ENCODE measurements at places on chromosomes 7 and 10.
A peak's percentile ranks its signal among the peaks of the same experiment; 100 is the strongest.

GRCh38 chr7:74009719-74010118 is 18.3 kb upstream of the ELN start:
- no peak for ATAC-seq

GRCh38 chr10:29826801-29827450 is 192.2 kb upstream of the SVIL start:
- ATAC-seq: no peak

GRCh38 chr7:69787736-69788431 is 189.6 kb downstream of the AUTS2 start:
- no peak for ATAC-seq

- no peak for ATAC-seq
Observed at GRCh38 chr7:96417784-96418183, 95.9 kb upstream of the SLC25A13 start.

DNA sequence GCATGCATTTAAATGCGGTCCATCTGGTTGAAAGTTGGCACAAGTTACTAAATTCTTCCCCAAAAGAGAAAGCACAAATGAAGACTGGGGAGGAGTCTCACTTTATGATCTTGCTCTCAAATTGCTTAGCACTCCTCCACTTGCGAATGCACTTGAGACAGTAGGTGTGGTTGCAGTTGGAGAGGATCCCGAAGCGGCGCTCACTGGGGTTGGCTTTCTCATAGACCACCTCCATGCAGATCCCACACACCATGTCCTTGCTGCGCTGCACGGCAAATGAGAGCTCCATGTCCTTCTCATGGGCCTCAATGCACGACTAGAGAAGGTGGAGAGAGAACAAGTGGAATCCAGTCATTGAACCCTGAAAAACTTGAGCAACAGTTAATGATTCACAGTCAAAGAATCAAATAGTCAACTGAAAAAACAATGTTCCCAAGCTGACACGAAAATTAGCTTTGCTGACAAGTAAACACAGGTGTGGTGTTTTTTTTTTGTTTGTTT is 22.7 kb downstream of the MKRN1 start:
- no peak for ATAC-seq

DNA sequence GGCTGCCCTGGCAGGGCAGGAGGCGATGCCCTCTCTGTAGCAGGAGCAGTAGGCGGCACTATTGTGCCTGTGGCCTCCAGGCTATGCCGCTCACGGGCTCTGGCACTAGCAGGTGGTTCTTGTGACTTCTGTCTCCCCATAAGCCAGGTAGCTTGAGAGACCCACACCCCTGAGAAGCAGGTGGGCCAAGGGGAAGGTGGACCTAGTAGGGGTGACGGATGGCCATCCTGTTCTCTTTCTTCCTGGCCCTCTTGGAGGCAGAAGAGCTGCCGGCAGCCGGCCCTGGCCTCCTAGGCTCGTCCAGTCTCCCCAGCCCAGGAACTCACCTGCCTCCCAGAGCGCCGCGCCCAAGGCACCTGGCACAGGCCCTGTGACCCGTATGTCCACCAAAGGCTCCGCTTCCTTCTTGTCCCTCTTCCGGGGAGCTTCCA is 15.4 kb downstream of the MMRN2 start:
- ATAC-seq: no peak

GRCh38 chr10:15141136-15142054 is 27.1 kb downstream of the NMT2 start:
- ATAC-seq: peak; percentile 99

- no peak for ATAC-seq
Observed at GRCh38 chr7:144653449-144653848, 182.4 kb downstream of the TPK1 start.

DNA sequence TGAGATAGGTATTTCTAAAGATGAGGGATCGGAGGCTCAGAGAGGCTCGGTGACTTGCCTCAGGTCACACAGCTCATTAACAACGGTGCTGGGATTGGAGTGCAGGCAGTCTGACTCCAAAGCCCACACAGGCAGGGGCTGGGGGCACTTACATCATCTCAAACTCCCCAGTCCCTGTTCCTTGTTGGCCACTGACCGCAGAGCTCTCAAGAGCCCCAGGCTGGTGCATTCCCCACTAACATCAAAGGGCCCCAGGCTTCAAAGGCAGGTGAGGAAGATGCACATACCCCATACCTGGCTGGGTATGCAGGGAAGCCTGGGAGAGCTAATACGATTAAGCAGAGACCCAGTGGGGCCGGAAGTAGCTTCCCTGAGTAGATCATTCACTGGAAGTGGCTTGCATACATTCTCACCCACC is 13.7 kb upstream of the NODAL start:
- ATAC-seq: no peak

GRCh38 chr7:148911626-148912025 is 27.5 kb upstream of the EZH2 start:
- ATAC-seq: no peak

GRCh38 chr7:107113866-107114265 is 54.9 kb upstream of the HBP1 start:
- ATAC-seq: no peak

GRCh38 chr10:7045891-7046599 is 364.8 kb downstream of the SFMBT2 start:
- ATAC-seq: peak; percentile 90

DNA sequence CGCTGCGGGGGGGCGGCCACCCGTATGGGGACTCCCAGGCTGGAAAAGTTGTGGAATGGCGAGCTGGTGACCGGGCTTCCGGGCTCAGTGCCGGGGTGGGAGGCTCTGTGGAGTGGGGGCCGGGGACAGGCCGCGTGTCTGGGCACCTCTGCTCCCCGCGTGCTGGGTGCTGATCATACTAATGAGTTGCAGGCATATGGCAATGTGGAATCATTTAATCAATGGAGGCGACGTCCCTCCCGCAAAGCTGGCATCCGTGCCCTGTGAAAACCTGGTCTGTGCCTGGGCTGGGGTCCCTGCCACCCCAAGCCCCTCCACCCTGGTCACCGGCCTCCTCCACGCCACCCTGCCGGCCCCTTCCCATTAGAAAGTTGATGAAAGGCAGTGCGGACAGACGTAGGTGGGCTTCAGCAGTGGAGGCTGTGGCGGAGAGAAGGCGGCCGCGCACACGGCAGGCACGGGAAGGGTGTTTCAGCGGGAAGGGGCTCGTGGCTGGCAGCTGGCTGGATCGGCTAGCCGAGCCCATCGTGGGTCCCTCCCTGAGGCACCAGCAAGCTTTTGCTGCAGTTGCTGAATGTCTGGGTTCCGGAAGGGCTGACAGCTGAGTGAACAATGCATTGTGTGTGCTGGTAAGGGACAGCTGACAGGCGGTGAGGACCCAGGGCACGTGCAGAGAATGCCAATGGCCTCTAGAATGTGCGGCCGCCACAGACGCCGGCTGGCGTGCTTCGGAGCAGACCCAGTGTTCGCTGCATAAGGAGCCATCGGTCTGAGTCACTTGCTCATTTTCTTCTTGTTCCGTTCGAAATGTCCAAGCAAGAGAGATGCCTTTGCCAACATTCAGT is 1.5 kb downstream of the ADGRA1 start:
- ATAC-seq: no peak

DNA sequence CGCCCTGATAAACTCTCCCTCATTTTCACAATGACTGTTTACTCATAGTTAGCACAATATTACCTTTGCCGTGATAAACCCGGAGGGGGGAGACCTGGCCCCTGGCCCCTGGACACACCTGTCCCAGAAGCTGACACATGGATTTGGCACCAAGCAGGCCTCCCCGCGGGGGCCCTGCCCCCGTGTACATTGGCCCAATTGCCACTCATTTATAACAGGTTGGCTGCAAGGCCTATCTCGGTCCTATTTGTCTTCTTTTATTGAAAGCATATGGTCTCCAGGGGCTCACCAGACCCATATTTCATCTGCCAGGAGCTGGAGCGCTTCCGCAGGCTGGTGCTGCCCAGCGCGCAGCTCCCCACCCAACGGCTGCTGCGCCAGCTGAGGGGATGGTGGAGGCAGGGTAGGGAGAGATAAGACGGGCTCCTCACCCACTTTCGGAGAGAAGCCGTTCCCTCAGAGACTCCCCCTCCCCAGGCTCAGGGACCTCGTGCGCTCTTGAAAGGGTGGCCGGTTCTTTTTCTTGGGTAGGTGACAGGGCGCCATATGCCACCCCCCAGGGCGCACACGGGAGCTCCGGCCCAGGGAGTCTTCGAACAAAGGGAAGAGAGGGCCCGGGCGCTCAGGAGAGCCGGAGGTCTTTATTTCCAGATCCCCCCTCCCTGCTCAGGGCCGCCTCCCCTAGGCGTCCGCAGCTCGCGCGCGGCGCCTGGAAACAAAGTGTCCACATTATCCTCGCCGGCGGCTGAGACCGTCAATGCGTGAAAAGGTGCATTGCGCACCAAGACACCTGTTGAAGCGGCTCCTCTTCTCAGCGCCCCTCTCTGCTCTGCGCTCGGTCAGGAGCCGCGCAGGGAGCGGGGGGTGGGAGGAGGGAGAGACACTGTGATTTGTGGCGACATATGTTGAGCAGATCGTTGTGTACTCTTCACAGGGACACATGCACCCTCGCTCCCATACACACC is 4.3 kb upstream of the NEUROG3 start:
- no peak for ATAC-seq

GRCh38 chr7:157271315-157271990 is 65.4 kb upstream of the DNAJB6 start:
- ATAC-seq: no peak

DNA sequence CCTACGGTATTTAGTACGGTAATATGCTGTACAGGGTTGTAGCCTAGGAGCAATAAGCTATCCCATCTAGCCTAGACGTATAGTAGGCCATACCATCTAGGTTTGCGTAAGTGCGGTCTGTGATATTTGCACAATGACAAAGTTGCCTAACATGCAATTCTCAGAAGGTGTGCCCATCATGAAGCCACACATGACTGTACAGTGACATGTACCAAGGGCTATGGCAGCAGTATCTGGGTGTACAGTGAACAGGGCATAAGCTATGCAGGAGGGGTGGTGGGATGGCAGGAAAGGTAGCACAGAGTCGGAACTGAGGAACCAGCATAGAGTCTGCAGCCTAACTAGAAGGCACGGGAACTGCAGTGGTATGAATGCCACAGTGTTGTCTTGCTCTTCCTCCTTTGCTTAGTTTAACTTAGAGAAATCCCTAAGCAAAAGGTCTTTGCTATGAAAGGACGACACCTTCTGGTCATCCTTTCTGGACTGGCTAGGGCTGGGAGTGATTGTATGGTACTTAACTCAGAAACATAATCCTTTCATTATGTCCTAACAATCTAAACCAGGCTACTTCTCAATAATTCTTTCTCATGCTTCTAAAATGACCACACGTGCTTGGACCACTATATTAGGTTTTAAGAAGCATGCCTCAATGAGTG is 93.5 kb downstream of the DYNC1I1 start:
- ATAC-seq: no peak

DNA sequence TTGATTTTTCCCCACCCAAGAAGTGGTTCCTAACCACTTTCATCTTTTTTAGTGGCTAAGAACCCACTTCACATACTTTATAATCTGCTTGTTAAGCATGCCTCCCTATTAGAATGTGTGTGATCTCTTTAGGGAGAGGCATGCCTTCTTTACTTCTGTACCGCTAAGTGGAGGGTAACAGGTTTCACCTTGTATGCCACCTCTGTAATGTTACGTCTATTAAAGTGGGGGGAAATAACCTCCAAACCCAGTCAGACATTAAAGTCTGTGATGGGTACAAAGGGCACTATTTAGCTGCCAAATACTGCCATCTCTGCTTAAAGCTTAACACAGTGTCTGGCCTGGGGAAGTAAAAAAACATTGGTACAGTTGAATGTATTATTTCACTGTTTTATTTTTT is 51.9 kb downstream of the EPC1 start:
- ATAC-seq: no peak

- ATAC-seq: no peak
Observed at GRCh38 chr10:101094121-101094879, 32.5 kb downstream of the KAZALD1 start.

GRCh38 chr10:3445648-3446047 is 273.1 kb upstream of the PITRM1 start:
- ATAC-seq: no peak

DNA sequence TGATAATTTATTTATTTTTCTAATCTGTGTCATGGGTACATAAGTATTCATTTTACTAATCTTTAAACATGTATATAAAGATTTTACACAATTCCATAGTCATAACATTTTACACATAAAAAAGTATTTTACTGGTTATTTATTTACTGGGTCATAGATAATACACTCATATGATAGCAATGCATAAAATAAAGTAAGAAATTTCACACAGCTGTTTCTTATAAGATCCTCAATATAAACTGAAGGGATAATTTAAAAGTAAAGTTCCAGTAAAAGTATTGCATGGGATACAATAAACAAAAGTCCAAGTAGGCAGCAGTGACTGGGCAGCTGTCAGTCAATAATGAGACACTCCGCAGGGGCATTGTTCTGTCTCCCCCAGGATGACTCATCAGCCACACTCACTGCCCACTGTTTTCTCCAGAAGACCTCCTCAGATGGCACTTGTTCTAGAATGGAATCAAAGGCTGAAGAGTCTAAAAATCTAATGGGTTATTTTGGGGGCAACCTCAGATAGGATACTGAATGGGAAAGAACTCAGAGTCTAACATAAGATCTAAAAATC is 32.7 kb downstream of the DPY19L1 start:
- ATAC-seq: no peak

GRCh38 chr7:44736896-44737295 is 11.8 kb upstream of the ZMIZ2 start:
- no peak for ATAC-seq

DNA sequence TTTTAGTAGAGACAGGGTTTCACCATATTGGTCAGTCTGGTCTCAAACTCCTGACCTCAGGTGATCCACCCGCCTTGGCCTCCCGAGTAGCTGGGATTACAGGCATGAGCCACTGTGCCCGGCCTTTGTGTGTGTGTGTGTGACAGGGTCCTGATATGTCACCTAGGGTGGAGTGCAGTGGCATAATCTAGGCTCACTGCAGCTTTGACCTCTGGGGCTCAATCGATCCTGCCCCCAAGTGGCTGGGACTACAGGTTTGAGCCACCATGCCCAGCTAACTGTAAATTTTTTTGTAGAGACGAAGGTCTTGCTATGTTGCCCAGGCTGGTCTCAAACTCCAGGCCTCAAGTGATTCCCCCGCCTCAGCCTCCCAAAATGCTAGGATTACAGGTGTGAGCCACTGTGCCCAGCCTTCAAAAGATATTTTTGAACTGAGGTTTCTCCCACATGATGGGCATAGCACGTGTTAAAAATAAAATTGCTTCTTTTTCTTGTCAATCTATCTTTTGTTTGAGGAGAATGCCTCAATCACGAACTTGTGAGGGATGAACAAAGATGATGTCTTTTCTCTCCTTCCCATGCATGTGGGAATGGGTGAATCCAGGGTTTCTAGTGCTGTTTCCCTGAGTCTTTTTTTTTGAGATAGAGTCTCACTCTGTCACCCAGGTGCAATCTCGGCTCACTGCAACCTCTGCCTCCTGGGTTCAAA is 30.8 kb upstream of the PSAP start:
- no peak for ATAC-seq

GRCh38 chr10:83701799-83702198 is 437.5 kb upstream of the GHITM start:
- no peak for ATAC-seq

DNA sequence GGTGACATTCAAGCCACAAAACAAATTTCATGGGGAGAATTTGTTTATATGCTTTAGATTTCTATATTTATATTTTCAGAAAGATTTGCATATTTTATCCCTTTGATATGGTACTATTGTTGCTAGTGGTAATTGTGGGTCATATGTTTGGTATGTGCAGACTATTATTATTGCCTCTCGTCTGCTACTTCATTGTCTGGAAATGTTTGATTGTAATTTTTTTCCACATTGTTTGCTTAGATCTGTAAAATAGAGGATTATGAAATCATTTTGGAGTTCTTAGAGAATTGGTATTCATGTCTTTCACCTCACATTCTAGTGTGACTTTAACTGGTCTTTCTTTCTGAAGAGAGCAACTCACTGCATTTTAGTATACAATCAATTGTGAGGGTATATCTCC is 44.7 kb downstream of the MYO3A start:
- no peak for ATAC-seq

GRCh38 chr7:107538001-107538400 is 25.7 kb downstream of the COG5 start:
- ATAC-seq: no peak
